ENCODE measurements at places on chromosomes 7 and 10.

GRCh38 chr7:85004402-85004801, 182.5 kb downstream of the SEMA3D start:
- DNase-seq, result no peak

DNA sequence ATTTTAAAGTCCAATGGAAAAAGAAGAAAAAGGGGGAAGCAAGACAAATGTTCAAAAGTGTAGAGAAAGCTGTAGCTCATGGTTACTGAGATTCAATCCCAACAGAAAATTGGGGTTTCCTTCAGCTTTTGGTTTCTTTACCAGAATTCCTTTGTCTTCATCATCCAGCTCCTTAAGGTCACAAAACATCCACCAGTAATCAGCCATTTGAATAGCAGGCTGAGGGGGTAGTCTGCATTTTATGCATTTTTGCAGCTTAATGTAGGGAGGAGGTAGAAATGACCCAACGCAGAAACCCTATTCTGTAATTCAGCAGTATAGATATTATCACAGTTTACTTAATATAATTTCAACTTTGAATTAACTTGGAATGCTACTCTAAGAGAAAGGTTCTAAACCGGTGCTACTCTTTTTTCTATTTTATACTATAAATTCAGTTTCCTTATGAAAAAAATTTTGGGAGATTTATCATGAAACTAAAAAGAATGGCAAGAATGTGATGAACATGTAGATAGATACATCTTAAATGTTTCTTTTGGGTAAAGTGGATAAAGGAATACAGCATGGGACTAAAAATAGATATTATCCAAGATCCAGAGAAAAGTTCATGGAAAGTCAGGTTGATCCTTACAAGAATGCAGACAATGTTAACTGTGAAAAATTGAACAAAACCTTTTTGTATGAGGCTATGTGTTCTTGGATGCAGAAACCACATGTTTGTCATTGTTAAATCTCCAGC, 596.9 kb downstream of the PHTF2 start:
- no peak for DNase-seq

DNA sequence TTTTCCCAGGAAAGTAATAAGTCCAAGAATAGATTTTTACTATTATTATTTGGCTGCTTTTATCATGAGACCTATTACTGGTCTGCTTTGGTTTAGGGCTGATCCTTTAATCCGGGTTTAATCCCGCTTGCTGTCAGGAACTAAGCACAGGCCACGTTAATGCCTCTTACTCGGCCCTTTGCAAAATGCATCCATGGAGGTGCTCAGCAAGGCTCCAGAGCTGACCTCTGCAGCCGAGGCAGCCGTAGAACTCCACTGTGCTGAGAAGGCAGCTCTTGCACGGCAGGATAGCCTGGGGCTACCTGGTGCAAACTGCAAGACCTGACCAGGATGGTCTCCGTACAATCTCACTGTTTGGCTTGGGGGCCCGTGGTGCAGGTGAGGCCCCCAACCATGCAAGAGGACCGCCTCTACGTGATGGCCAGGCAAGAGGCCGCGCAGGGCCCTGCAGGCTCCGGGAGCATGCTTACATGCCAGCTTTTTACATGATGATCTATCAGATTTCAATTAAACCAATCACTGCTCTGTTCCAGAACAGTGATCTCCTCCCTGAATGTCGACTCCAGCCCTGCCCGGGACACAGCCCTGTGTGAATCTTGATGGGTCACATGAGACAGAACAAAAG, 10.4 kb upstream of the CALML3 start:
- no peak for DNase-seq

DNA sequence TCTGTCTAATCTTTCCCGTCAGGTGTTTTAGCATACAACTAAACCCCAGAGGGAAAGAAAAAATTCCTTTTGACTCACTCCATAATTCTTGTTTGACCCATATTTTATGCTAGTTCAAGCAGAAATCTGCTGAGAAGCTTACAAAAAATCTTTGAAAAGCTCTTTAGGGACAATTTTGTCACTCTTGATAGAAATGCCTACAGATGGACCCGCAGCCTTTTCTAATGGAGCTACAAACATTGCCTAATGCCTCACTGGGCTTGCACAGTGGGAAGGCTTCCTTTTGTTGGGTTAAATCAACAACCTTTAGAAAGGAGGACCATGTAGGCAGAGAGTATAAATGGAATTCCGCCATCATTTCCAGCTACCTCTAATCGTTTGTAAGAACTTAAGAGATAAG, 344.5 kb downstream of the PCLO start:
- no peak for DNase-seq

DNA sequence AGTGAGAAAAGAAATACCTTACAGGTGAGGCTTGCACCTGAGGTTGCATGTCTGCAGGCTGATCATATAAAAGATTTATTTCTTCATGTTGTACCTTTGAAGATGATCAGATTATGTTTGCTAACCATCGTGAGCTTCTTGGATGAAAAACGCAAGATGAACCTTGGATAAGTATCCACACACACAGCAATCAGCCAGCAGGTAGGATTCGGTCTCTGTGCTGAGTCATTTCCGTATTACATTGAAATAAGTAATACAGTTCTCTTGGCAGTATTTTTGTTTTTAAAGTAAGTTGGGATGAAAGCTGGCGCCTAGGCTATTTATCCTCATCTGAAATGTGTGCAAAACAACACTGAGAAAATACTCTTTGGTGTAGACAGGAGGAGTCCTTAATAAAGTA, 109.0 kb upstream of the PRKCQ start:
- DNase-seq, result no peak

- DNase-seq, result no peak
These were observed 18.9 kb upstream of the ZNF212 start for GRCh38 chr7:149220534-149220933.

- no peak for DNase-seq
These were observed 238.3 kb upstream of the FZD1 start for GRCh38 chr7:91025906-91026390.

DNA sequence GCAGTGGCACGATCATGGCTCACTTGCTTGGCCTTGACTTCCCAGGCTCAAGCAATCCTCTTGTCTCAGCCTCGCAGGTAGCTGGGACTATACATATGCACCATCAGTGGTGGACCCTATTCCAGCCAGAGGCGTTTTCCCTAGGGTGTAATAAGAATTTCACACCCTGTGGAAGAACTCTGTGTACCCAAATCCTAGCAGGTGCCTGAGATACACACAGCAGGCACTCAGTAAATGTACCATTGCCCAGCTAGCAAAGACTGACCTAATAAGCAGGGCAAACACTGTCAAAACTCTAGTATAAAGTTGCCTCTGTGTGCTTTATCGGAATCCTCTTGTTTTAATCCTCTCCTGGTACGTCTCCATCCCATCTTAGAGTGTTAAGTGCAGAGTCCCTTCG, 33.7 kb upstream of the BHLHA15 start:
- DNase-seq, result no peak

DNA sequence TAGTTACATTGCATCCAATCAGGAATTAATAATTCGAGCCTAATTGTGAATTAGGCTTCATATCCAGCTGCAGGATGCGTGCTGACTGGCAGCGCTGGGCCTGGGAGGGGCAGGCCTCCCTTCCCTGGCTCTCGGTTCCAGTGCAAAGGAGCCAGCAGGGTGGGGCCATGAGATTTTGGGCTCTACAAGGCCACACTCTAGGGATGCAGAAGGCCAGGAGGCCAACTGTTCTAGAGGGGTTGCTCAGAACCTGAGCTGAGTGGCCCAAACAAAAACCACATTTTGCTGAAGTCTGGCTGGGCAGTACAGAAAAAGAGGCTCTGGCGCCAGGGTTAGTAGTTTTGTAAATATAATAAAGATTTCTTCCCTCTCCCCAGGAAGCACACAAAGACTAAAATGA, 72.3 kb downstream of the CLEC2L start:
- DNase-seq, result no peak

- DNase-seq, result no peak
These were observed 637.7 kb downstream of the ZNF716 start for GRCh38 chr7:58087536-58088190.

DNA sequence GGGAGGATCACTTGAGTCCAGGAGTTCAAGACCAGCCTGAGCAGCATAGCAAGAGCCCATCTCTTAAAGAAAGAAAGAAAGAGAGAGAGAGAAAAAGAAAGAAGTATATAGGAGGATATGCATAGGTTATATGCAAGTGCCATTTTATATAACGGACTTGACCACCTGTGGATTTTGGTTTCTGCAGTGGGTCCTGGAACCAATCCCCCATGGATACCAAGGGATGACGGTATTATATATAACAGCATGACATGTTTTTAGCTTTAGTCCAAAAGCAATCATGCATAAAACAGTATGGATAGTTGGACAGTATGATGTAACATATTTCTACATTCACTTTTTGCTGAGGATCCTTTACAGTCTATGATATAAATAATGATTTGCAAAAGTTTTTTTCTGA, 45.3 kb downstream of the DLD start:
- DNase-seq, result no peak

- peak; percentile 64 for DNase-seq
These were observed 116.2 kb upstream of the LAMB4 start for GRCh38 chr7:108246227-108246837.

GRCh38 chr10:4137299-4137698, 352.3 kb upstream of the KLF6 start:
- no peak for DNase-seq
